Stomach (tissue), 19 donors: ENCODE measurements at places on chromosomes 7 and 10. TPM values are rescaled to one million over a fixed set of nuclear protein-coding genes. Genes with fewer than 3 reads are reported as not detected.

DNA sequence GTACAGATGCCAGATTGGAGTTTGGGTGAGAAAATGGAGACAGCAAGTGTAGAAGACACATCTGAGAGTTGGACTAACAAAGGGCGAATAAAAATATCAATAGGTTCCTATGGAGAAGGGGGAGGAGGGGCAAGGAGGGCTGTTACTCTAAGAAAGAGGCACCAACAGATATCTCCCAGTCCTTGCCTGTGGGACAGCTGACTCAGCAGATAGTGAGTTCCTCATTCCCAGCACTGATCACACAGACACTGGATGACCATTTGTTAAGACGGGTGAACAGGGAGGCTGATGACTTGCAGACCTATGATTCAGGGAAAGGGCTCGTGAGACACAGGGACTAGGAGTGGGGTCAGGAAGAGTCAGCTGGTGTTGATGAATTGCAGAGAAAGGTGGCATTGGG lies 5.7 kb upstream of the PRR15 start:
- DNase-seq, result no peak
- H3K4me1 ChIP-seq, result no peaks in the 10 kb centered on the region
- H3K27ac ChIP-seq, result no peak overlapping the region

Gene POLR1F
- 11.6 TPM for total RNA-seq

Gene ADAM12
- 3.5 TPM for total RNA-seq

Gene IFIT3
- 7.5 TPM for total RNA-seq

Gene CHAT
- total RNA-seq, result not detected

GRCh38 chr7:116706668-116707126 lies 34.7 kb downstream of the MET start:
- H3K27ac ChIP-seq, result peak overlapping the region; percentile 13
- no peaks in the 10 kb centered on the region for H3K27me3 ChIP-seq
- peaks cover 3% of the 10 kb centered on the region for H3K4me1 ChIP-seq
- no peak for DNase-seq

Gene GRID2IP
- not detected for total RNA-seq

DNA sequence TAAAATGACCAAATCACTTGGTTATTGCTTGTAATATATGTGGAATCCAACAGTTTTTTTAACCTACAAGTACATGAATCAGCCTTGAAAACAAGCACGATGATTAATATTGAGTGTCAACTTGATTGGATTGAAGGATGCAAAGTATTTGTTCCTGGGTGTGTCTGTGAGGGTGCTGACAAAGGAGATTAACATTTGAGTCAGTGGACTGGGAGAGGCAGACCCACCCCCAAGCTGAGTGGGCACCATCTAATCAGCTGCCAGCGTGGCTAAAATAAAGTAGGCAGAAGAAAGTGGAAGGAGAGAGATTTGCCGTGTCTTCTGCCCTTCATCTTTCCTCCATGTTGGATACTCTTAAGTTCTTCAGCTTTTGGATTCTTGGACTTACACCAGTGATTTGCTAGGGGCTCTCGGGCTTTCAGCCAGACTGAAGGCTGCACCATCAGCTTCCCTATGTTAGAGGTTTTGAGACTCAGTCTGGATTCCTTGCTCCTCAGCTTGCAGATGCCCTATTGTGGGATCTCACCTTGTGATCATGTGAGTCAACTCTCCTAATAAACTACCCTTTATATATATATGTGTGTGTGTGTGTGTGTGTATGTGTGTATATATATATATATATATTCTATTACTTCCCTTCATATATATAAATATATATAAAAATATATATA lies 118.4 kb upstream of the WDR11 start:
- H3K27ac ChIP-seq, result no peak overlapping the region
- H3K4me1 ChIP-seq, result no peaks in the 10 kb centered on the region
- no peaks in the 10 kb centered on the region for H3K36me3 ChIP-seq
- H3K4me3 ChIP-seq, result no peak overlapping the region

- no peak overlapping the region for H3K27ac ChIP-seq
- H3K36me3 ChIP-seq, result no peaks in the 10 kb centered on the region
- H3K4me1 ChIP-seq, result peaks cover 22% of the 10 kb centered on the region
- H3K27me3 ChIP-seq, result no peaks in the 10 kb centered on the region
Measured at GRCh38 chr7:139825666-139826290, 3.3 kb upstream of the TBXAS1 start.

GRCh38 chr7:73738220-73738611 lies 386 bp downstream of the ABHD11 start:
- H3K36me3 ChIP-seq, result peaks cover 21% of the 10 kb centered on the region
- H3K4me3 ChIP-seq, result peak overlapping the region; percentile 81
- H3K4me1 ChIP-seq, result peaks cover 45% of the 10 kb centered on the region
- peak; percentile 84 for DNase-seq

DNA sequence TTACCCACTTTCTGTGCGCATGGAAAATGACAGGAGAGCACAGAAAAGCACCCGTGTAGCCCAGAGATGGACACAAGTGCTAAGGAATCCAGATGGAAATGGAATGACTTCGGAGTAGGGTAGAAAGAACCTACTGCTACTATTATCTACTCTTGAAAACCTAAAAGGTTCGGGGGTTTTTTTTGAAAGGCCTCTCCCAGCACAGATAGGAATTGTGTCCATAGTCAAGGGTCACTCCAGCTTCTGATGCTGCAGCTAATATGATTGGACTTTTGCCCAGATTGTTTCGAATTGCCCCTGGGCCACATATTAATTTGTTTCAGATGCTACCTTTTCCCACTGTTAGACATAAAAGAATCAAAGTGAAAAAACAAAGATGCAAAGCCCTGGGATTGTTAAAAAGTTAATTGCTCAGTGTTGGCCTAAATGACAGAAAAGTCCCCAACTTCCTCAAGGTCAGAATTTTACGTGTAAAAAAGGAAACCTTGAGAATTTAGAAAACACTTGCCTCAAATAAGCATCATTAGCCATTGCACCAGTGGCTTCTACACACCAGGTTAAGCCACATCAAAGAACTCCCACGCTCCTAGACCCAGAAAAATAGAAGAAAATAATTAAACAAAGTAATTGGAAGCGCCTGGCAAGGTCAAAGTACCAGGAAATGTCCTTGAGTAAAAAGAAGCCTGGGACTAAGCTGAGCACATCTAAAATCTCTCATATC lies 40.8 kb upstream of the INSIG1 start:
- DNase-seq, result no peak
- H3K4me1 ChIP-seq, result peaks cover 10% of the 10 kb centered on the region
- H3K27me3 ChIP-seq, result peaks cover 39% of the 10 kb centered on the region
- H3K4me3 ChIP-seq, result no peak overlapping the region

DNA sequence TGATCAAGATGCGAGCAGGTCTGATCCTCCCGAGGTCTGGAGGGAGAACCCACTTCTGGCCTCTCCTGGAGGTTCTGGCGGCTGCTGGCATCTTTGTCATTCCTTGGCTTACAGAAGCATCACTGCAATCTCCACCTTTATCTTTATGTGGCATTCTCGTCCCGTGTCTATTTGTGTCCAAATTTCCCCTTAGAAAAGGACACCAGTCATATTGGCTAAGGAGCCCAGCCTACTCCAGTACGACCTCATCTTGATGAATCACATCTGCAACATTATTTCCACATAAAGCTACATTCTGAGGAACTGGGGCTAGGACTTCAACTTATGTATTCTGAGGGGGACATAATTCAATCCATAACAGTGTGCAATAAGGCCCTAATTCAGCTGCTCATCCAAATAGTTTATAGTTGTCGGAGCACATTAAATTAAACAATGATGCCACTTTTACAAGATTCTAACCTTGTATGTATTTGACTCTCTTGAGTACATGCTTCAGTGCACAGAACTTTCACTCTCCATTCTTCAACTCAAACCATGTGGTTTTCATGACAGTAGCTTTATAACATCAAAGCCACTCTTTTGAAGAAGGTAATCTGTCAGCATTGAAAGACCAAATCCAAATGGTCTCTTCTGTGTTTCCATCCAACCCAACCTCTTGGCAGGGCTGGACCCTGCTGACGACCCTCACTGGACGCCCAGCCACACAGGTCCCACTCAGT lies 86.2 kb upstream of the DDC start:
- H3K4me1 ChIP-seq, result peaks cover 24% of the 10 kb centered on the region
- H3K27me3 ChIP-seq, result no peaks in the 10 kb centered on the region
- DNase-seq, result no peak
- no peak overlapping the region for H3K27ac ChIP-seq
- no peaks in the 10 kb centered on the region for H3K36me3 ChIP-seq

Gene CNNM1
- not detected for total RNA-seq

GRCh38 chr7:64729089-64729848 lies 63.3 kb downstream of the ZNF107 start:
- H3K4me1 ChIP-seq, result no peaks in the 10 kb centered on the region
- no peaks in the 10 kb centered on the region for H3K36me3 ChIP-seq
- H3K4me3 ChIP-seq, result no peak overlapping the region

- H3K4me1 ChIP-seq, result no peaks in the 10 kb centered on the region
- peak; percentile 64 for DNase-seq
- H3K27ac ChIP-seq, result no peak overlapping the region
- H3K4me3 ChIP-seq, result no peak overlapping the region
- no peaks in the 10 kb centered on the region for H3K36me3 ChIP-seq
- H3K27me3 ChIP-seq, result no peaks in the 10 kb centered on the region
Measured at GRCh38 chr10:104925232-104925851, 284.3 kb downstream of the SORCS3 start.

- no peaks in the 10 kb centered on the region for H3K27me3 ChIP-seq
- peak overlapping the region; percentile 60 for H3K4me3 ChIP-seq
- H3K27ac ChIP-seq, result peak overlapping the region; percentile 98
- peaks cover 43% of the 10 kb centered on the region for H3K4me1 ChIP-seq
Measured at GRCh38 chr7:7181519-7182155, 707 bp upstream of the C1GALT1 start.

DNA sequence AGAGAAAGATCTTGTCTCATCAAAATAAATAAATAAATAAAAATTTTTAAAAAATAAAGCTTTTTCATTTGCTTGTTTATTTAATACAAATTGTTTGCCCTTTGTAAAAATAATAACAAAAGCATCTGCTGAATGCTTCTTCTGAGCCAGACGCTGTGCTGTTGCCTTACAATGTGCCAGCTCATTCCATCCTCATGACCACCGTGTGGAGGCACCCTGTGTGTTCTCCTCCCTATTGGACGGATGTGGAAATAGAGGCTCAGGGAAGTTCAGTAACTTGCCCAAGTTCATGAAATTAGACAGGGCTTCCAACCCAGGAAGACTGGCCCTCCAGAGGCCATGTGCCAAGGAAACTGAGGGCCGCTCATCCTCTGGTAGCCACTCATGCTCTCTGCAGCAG lies 120.6 kb downstream of the SH3PXD2A start:
- peaks cover 13% of the 10 kb centered on the region for H3K4me1 ChIP-seq
- H3K36me3 ChIP-seq, result no peaks in the 10 kb centered on the region
- H3K27me3 ChIP-seq, result no peaks in the 10 kb centered on the region
- H3K4me3 ChIP-seq, result no peak overlapping the region
- no peak for DNase-seq
- no peak overlapping the region for H3K27ac ChIP-seq

Gene ANKRD7
- 4.2 TPM for total RNA-seq

- no peaks in the 10 kb centered on the region for H3K27me3 ChIP-seq
- H3K27ac ChIP-seq, result no peak overlapping the region
- DNase-seq, result no peak
- H3K4me3 ChIP-seq, result no peak overlapping the region
- no peaks in the 10 kb centered on the region for H3K4me1 ChIP-seq
- H3K36me3 ChIP-seq, result no peaks in the 10 kb centered on the region
Measured at GRCh38 chr10:65628493-65629139, 1297.2 kb upstream of the LRRTM3 start.

Gene MBL2
- not detected for total RNA-seq

DNA sequence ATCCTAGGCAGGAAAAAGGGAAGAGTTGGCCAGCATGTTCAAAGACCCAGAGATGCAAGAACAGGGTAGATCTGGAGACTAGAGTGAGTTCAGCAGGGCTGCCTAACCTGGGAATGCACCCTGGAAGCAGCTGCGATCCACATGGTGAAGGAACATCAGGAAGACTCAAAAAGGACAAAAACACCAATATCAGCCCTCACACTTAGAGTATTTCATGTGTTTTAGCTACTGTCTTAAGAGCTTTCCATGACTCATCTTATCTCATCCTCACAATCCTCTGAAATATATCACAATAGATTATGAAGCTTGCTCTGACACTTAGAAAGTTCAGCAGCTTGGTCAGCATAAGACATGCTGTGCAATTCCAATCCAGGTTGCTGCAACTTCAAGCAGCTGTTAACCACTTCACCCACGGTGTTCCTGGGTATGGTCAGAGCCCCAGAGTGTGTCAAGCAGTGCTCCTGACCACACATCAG lies 380.9 kb downstream of the PARD3 start:
- DNase-seq, result peak; percentile 35
- H3K4me1 ChIP-seq, result peaks cover 24% of the 10 kb centered on the region
- no peak overlapping the region for H3K27ac ChIP-seq
- H3K36me3 ChIP-seq, result no peaks in the 10 kb centered on the region

- DNase-seq, result no peak
- H3K4me1 ChIP-seq, result no peaks in the 10 kb centered on the region
- peaks cover 51% of the 10 kb centered on the region for H3K36me3 ChIP-seq
- no peak overlapping the region for H3K27ac ChIP-seq
Measured at GRCh38 chr7:94422827-94423460, 28.2 kb downstream of the COL1A2 start.

- H3K36me3 ChIP-seq, result no peaks in the 10 kb centered on the region
- DNase-seq, result no peak
- no peak overlapping the region for H3K27ac ChIP-seq
- no peak overlapping the region for H3K4me3 ChIP-seq
- no peaks in the 10 kb centered on the region for H3K4me1 ChIP-seq
Measured at GRCh38 chr10:96225119-96225518, 46.2 kb downstream of the BLNK start.

DNA sequence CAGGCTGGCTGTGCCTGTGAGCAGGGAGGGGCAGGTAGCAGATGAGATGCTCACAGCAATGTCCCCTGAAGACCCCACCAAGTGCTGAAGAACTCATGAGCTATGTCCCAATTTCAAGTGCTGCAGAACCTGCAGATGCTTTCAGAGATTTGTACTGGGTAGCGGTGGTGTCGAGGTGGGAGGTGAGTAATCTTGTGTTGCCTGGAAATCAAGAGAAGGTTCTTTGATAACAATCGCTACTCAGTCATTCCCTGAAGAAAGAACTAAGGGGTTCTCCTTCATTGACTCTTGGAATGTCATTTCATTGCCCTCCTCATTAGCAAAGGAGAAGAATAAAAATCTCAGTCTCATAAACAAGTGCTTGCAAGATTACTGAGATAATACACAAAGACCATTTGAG lies 246.4 kb downstream of the EMX2 start:
- H3K36me3 ChIP-seq, result no peaks in the 10 kb centered on the region
- H3K4me1 ChIP-seq, result no peaks in the 10 kb centered on the region
- H3K4me3 ChIP-seq, result no peak overlapping the region

DNA sequence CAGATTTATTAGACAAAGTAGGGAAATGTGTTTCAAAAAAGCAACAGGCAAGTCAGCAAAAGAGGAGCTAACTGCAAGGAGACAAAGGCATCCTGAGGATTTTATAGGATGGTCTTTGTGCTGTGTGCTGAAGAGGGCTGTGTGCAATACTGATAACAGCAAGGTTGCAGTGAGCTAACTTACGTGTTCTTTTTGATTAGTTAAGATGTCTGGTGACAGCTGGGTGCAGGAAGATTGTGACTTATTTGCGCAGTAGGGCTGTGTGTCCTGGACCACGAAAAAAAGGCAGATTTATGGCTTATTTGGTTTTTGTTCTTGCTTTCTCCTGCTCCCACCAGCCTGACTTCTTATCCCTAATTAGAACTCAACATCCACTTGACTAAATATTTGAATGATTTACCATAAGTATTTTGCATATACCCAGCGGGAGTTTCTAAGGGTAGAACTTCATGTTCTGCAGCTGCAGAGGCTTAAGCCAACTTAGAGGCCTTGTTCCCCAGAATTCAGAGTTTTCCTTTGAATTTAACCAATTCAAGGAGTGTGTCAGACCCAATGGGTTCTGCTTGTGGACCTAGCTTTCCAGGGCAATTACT lies 119.0 kb downstream of the ANKRD26 start:
- H3K36me3 ChIP-seq, result peaks cover 34% of the 10 kb centered on the region
- H3K4me3 ChIP-seq, result no peak overlapping the region
- DNase-seq, result no peak
- H3K4me1 ChIP-seq, result no peaks in the 10 kb centered on the region
- no peak overlapping the region for H3K27ac ChIP-seq
- H3K27me3 ChIP-seq, result no peaks in the 10 kb centered on the region
